RPMI8226 (cell line): ENCODE measurements at places on chromosomes 13 and 19.
A peak's percentile ranks its signal among the peaks of the same experiment; 100 is the strongest.

GRCh38 chr13:98487016-98487415 is 89.9 kb downstream of the STK24 start:
- no peak for DNase-seq

- no peak for DNase-seq
These were observed 107.2 kb upstream of the MLNR start for GRCh38 chr13:49112782-49113525.

GRCh38 chr13:113967729-113968462 is 6.0 kb downstream of the C13orf46 start:
- no peak for DNase-seq

- no peak for DNase-seq
These were observed 5.4 kb upstream of the MBD3L3 start for GRCh38 chr19:7063764-7064418.

DNA sequence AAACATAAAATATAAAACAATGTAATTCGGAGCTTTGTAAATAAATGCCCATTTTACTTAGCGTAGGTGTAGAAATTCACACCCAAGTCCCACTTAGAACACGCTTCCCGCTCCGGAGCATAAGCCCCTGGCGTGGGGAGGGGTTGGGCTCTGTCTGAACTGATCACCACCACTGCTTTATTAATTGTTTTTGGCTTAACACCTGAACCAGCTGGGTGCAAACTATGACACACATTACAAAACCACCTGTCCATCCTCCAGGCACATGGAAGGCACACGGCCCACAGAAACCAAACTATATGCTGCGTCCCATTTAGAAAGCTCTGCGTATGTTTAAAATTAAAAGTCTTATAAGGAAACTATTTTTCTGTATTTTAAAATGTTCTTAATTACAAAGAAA is 25.9 kb downstream of the RASA3 start:
- no peak for DNase-seq

DNA sequence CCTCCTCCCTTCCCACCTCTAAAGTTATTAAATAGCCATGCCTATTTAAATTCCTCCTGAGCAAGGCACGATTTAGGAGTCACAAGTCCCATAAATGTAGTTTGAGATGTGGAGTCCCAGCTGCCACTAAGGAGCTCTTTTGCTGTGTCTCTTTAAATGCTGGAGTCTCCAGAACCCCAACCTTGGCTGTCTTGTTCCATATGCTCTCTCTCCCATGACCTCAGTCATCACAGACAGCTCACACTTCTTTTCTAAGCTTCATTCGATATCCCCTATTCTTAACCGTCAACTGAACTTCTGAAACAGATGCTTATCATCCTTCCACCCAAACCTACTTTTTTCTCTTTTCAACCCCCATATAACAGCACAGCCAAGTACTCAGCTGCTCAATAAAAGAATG is 197.1 kb downstream of the VWA8 start:
- no peak for DNase-seq

DNA sequence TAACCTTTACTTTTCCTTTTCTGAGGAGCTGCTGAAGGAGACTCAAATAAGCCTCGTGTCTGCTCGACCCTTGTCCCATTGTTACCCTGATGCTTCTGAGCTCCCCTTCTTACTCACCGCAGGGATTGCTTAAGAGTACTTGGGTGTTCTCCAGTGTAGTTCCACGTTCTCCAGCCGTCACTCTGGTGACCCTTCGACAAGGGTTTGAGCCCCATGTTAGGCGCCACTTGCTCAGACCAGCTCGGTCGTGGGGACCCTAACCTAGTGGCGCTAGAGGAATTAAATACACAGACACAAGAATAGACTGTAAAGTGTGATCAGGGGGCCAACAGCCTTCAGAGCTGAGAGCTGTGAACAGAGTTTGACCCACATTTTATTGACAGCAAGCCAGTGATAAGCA is 10.3 kb downstream of the ZNF480 start:
- DNase-seq, result peak; percentile 29

DNA sequence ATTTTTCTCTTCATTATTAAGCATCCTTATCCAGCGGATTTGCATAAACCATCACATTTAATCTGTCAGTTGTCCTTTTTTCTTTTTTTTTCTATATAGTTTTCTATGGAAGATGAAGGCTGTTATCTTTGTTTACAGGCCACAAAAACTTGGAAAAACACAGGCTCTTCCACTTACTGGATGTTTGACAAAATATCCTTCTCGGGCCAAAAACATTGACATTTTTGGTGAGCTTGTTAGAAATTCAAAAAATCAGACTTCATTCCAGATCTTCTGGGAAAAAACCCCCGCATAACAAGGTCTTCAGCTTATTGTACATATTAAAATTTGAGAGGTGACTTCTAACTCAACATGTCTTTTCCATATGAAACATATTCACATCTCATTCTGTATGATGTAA is 13.8 kb downstream of the ZNF93 start:
- DNase-seq, result no peak

GRCh38 chr13:79194272-79194671 is 211.8 kb downstream of the RBM26 start:
- DNase-seq, result peak; percentile 58

GRCh38 chr13:93867481-93867880 is 612.0 kb downstream of the DCT start:
- no peak for DNase-seq
